ENCODE measurements at places on chromosomes 7 and 10.

- no peak for DNase-seq
Measured at GRCh38 chr7:729140-730000, 2.3 kb upstream of the PRKAR1B start.

DNA sequence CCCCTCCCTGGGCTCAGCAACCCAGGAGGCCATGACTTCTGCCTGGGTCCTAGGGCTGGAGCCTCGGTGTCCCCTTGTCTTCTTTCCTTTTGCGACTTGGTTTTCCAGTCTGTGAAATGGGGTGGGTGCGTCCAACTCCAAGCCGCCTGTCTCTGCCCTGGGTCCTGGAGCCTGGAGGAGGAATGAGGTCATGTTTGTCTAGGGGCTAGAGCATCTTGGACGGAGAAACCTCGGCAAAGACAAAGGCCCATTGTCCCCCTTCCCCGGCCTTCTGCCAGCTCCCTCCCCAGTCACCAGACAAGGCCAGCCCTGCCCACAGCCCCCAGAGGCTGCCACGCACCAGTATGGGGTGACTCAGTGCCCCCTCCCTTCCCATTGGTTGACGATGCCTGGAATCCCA is 39.8 kb upstream of the ELN start:
- no peak for DNase-seq

GRCh38 chr7:115198143-115198542 is 276.2 kb downstream of the MDFIC start:
- no peak for DNase-seq

DNA sequence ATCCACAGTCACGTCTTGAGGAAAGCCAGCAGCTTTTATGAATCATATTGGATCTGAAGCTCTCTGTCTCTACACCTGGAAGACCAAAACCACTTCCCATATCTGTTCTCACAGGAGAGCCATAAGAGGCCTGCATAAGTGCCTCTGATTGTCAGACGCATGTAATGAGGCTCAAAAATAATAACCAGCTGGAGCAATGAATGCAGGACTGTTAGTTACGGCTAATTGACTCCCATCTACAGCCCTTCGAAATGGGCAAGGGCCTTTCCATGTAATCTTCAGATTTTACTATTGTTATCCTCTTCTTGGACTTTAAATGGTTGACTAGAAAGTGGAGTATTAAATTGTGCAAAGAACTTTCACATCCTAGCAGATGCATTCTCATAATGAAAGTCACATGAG is 4.4 kb upstream of the SEMA3C start:
- DNase-seq: no peak

DNA sequence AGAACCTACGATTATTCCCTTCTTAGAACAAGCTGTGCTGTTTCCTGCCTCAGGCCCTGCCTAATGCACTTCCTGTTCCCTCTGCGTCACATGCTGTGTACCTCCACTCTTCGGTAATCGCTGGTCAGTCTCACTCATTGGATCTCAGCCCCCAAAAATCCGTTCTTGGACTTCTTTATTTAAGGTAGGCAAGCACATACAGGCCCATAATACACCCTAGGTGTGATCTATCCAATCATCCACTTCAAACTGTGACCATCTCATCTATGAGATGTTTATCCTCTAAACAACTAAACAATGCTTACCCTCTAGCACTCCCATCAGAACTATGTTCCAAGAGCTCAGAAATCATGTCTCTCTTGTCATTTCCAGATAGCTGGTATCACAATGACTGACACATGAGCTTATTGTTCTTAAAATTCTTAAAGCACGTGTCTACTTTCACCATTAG is 83.9 kb downstream of the CADPS2 start:
- no peak for DNase-seq

GRCh38 chr7:111184987-111185386 is 94.1 kb downstream of the LRRN3 start:
- DNase-seq: no peak

DNA sequence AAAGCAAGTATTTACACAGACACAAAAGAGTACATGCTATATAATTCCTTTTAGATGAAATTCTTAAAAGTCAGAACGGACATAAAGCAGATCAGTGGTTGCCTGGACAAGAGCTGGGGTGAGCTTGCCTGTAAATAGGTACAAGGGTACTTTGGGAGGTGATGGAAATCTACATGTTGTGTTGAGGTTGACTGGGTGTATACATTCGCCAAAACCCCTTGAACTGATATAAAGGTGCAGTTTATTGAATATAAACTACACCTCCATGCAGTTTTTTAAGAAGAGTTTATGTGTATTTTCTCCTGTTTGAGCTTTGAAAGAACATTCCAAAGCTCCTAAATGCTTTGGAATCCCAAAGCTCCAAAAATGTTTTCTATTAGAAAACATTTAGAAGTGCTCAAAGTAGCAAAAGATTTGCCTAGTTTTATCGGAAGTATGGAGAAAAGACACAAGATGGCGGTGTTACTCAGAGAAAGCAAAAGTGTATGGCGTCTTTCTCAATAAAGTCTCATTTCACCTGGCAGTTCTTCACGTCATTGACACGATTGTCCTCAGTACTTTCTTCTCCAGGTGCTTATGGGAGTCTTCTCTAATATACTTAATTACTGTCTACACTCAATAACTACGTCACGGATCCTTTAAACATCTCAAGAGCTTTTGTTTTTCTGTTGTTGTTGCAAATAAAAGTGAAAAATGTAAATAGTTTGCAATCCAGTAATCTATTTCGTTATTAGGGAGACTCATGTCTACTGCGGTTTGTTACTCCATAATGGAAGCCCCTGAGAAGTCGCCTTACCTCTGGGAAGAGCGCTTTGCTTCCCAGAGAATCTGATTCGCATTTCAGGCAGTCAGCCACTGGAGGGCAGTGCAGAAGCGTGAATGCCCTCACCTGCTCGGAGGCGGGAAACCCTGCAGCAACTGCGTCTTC is 14.7 kb upstream of the SEC61G start:
- DNase-seq: no peak

- no peak for DNase-seq
Measured at GRCh38 chr10:82668221-82668895, 793.4 kb downstream of the NRG3 start.

Measured in CMK (cell line).